ENCODE measurements at places on chromosomes 4 and X. TPM values are rescaled to one million over a fixed set of nuclear protein-coding genes. Genes with fewer than 3 reads are reported as not detected.

DNA sequence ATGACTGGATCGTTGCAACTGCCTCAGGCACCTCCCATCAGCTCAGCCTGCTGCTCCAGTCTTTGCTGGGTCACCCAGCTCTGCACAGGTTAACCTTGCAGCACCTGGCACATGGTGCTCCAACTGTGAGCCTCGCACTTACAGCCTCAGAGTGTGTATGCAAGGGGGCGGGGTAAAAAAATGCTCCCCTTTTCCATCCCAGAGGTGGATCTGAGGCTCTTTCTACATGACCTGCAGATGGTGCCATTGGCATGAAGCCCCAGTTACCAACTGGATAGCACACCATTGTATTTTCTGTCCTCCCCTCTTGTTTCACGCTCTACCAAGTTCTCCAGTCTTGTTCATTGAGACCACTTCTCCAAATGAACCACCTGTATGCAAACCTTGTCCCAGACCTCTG, 46.2 kb upstream of the TRPC3 start:
- H3K4me3 ChIP-seq: no peak overlapping the region
- H3K27me3 ChIP-seq: peaks cover 6% of the 10 kb centered on the region
- no peaks in the 10 kb centered on the region for H3K4me1 ChIP-seq
- no peak overlapping the region for H3K27ac ChIP-seq
- H3K36me3 ChIP-seq: no peaks in the 10 kb centered on the region

The TMEM154 gene
- total RNA-seq: 99.1 TPM

- H3K27ac ChIP-seq: no peak overlapping the region
- no peaks in the 10 kb centered on the region for H3K4me1 ChIP-seq
- H3K4me3 ChIP-seq: no peak overlapping the region
- H3K27me3 ChIP-seq: no peaks in the 10 kb centered on the region
These were observed 97.9 kb downstream of the MAB21L2 start for GRCh38 chr4:150679765-150680343.

GRCh38 chrX:154126101-154126500, 17.9 kb upstream of the OPN1LW start:
- H3K27ac ChIP-seq: no peak overlapping the region
- no peak for DNase-seq
- H3K4me1 ChIP-seq: peaks cover 23% of the 10 kb centered on the region
- H3K36me3 ChIP-seq: no peaks in the 10 kb centered on the region
- H3K27me3 ChIP-seq: no peaks in the 10 kb centered on the region

The FANCB gene
- 7.6 TPM for total RNA-seq

GRCh38 chr4:7020856-7021255, 22.3 kb upstream of the TADA2B start:
- no peaks in the 10 kb centered on the region for H3K4me1 ChIP-seq
- H3K27ac ChIP-seq: no peak overlapping the region
- H3K4me3 ChIP-seq: no peak overlapping the region
- no peak for DNase-seq
- peaks cover 1% of the 10 kb centered on the region for H3K36me3 ChIP-seq

DNA sequence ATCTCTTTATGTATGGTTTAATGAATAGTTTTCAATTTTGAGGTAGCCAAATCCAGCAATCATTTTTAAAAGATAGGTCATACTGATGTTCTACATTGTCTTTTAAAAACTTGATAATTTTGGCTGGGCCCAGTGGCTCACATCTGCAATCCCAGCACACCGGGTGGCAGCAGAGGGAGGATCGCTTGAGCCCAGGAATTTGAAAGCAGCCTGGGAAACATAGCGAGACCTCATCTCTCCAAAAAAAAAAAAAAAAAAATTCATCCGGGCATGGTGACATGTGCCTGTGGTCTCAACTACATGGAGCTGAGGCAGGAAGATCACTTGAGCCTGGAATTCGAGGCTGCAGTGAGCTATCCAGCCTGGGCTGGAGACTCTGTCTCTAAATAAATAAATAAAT, 419.8 kb downstream of the GALNTL6 start:
- H3K4me1 ChIP-seq: no peaks in the 10 kb centered on the region
- no peaks in the 10 kb centered on the region for H3K27me3 ChIP-seq
- no peaks in the 10 kb centered on the region for H3K36me3 ChIP-seq
- no peak overlapping the region for H3K4me3 ChIP-seq
- H3K27ac ChIP-seq: no peak overlapping the region

DNA sequence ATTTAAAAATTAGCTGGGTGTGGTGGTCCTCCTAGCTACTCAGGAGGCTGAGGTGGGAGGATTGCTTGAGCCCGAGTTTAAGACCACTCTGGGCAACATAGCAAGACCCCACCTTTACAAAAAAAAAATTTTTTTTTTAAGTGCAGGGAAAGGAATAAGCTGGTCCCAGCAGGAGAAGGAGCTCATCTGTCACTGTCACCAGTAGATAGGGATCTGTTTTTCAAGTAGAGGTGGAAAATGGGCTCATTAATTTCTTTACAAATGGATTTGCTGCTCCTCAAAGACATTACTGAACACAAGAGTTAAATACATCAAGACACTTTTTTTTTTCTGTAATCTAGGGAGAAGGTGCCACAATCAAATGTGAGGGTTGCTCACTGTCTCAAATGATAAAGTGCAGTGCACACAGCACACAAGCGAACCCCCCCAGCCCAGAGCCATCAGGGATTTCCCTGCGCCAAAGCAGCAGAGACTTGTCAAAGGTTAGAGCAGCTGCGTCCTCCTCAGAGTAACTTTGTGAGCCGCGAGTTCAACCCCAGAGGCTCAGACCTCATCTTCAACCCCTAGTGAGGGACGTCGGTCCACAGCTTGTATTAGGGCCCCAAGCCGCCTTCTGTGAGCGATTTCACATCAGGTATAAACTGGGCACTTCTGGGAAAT, 14.3 kb upstream of the MTNR1A start:
- H3K27me3 ChIP-seq: no peaks in the 10 kb centered on the region
- no peak overlapping the region for H3K27ac ChIP-seq
- no peaks in the 10 kb centered on the region for H3K4me1 ChIP-seq
- DNase-seq: no peak
- H3K36me3 ChIP-seq: no peaks in the 10 kb centered on the region

The SRP72 gene
- total RNA-seq: 114 TPM

- H3K27ac ChIP-seq: no peak overlapping the region
- no peak for DNase-seq
- H3K4me1 ChIP-seq: peaks cover 32% of the 10 kb centered on the region
- H3K27me3 ChIP-seq: no peaks in the 10 kb centered on the region
These were observed 21.4 kb downstream of the GAB3 start for GRCh38 chrX:154729439-154729838.

DNA sequence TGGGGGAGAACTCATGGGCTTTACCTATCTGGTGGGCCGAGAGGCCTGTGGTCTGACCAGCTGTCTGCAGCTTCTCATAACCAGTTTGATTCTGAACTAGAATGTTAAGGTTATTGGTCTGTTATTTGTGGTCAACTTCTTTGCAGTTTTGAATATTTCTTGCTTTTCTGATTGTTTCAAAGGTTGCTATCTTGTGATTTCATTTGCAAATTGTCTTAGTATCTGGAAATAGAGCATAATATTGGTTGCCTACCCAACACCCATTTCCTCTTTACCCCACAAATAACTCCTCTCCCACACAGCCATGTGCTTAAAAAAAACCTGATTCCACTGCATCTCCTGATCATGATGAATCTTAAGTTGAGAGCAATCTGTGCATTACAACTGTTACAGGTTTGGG, 39.1 kb upstream of the BMP2K start:
- peak overlapping the region; percentile 67 for H3K27ac ChIP-seq
- no peak for DNase-seq
- H3K4me3 ChIP-seq: no peak overlapping the region
- no peaks in the 10 kb centered on the region for H3K36me3 ChIP-seq
- peaks cover 41% of the 10 kb centered on the region for H3K4me1 ChIP-seq

GRCh38 chr4:42703813-42704212, 46.9 kb upstream of the ATP8A1 start:
- no peaks in the 10 kb centered on the region for H3K36me3 ChIP-seq
- DNase-seq: no peak
- H3K27me3 ChIP-seq: no peaks in the 10 kb centered on the region
- no peak overlapping the region for H3K27ac ChIP-seq
- H3K4me3 ChIP-seq: no peak overlapping the region

The LDB2 gene
- not detected for total RNA-seq

The DMRTC1B gene
- 2.4 TPM for total RNA-seq

- no peak for DNase-seq
- H3K4me3 ChIP-seq: no peak overlapping the region
- peaks cover 17% of the 10 kb centered on the region for H3K36me3 ChIP-seq
- H3K4me1 ChIP-seq: no peaks in the 10 kb centered on the region
- no peak overlapping the region for H3K27ac ChIP-seq
- no peaks in the 10 kb centered on the region for H3K27me3 ChIP-seq
These were observed 40.5 kb upstream of the SLC2A9 start for GRCh38 chr4:10061650-10062415.

The ANTXR2 gene
- total RNA-seq: 68.8 TPM

DNA sequence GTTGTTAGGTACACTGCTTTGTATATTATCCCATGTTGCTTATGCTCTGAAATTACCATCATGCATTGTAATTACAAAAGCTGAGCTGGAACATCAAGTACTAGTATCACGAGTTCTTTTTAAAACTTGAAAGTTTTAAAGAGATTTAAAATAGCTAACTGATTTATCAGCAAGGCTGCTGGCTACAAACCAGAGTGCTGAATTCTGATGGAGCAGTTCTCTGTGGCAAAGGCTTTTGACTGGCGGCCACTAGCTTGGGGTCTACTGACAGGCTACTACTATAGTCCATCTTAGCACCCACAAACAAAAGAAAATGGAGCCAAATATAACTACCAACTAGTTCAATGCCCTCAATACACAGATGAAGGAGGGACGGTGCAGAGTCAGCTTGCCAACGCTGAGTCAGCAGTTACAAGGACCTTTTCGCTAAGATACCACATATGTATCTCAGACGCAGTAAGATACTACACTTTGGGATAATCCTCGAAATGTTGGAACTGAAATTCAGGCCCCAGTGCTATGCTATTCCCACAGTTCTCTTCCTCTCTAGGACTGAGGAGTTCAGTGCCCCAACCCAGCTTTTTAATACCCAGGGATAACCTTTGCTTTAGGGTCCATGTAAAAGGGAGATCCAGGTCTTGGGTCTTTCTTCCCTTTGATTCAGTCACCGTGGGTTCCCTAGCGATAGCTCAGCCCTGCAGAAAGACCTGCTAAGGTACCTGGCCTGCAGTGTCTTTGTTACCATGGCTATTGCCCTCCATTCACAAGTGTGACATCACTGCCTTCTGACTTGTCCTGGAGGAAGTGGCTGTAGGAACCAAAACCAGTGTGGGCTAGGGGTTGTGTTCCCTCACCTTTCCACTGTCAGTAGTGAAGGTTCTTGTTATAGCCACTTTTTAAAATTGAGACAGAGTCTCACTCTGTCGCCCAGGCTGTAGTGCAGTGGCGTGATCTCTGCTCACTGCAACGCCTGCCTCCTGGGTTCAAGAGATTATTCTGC, 22.8 kb downstream of the MFAP3L start:
- peaks cover 5% of the 10 kb centered on the region for H3K4me1 ChIP-seq
- H3K27me3 ChIP-seq: no peaks in the 10 kb centered on the region
- no peak overlapping the region for H3K4me3 ChIP-seq
- H3K36me3 ChIP-seq: no peaks in the 10 kb centered on the region

DNA sequence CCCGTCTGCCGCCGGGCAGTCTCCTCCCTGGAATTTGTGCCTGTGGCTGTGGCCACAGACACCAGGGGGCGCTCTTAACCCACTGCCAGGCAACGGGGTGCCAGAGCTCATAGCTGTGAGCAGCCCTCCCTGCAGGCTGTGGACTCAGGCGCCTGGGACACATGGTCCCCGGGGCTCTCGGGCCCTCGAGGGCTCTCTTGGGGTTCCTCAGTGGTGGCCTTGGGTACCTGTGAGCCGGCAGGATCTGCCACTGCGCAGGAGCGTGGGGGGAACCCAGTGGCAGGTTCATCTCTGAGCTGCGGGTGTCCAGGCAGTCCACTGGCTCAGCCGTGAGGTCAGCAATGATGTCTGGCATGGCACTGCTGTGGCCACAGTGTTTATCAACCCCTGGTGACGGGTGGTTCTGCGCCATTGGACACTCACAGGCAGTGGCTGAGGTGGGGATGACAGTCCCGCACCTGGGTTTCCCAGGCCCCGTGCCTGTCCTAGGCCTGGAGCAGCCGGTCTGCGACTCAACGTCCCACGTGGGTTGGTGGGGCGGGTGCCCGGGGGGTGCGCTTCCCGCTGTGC, 37.2 kb downstream of the PCGF3 start:
- H3K27me3 ChIP-seq: no peaks in the 10 kb centered on the region
- peak; percentile 80 for DNase-seq
- peaks cover 8% of the 10 kb centered on the region for H3K4me1 ChIP-seq
- H3K4me3 ChIP-seq: no peak overlapping the region

The PLP2 gene
- 194 TPM for total RNA-seq

- H3K4me3 ChIP-seq: no peak overlapping the region
- H3K4me1 ChIP-seq: peaks cover 5% of the 10 kb centered on the region
- H3K27me3 ChIP-seq: no peaks in the 10 kb centered on the region
- no peak for DNase-seq
These were observed 47.6 kb downstream of the MAML3 start for GRCh38 chr4:140106289-140106844.

The CT45A6 gene
- not detected for total RNA-seq

DNA sequence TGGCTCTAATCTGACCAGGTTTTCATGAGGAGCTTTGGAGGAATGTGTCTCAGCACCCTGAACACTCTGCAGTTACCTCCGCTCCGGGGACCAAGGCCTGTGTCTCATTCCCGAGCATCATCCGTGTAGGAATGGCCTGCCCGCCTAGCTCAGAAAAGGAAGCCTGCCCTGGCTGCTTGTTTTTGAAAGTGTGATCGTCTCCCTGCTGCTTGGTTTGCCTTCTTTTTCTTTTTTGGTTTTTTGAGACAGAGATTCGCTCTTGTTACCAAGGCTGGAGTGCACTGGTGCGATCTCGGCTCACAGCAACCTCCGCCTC, 73.3 kb downstream of the CRLF2 start:
- no peak overlapping the region for H3K27ac ChIP-seq
- no peaks in the 10 kb centered on the region for H3K36me3 ChIP-seq
- DNase-seq: no peak
- no peak overlapping the region for H3K4me3 ChIP-seq

DNA sequence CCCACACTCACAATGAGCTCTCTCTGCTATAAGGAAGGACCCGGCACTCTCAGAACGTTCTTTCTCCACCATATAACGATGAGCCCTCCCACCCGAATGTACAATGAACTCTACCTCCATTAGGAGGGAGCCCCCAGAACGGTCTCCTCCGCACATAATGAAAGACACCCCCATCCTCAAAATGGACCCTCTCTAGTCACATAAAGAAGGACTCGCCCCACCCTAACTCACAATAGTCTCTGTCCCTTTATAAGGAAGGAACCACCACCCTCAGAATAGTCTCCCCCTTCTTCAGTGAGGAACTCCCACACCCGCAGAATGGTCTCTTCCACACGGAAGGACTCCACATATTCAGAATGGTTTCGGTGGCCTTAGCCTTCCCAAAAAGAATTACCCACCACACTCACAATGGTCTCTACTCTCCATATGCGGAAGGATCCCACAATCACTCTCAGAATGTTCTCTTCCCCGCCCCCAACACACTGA, 477 bp downstream of the SLC35A2 start:
- H3K27ac ChIP-seq: peak overlapping the region; percentile 86
- H3K36me3 ChIP-seq: no peaks in the 10 kb centered on the region
- H3K4me3 ChIP-seq: peak overlapping the region; percentile 60
- no peaks in the 10 kb centered on the region for H3K27me3 ChIP-seq
- DNase-seq: no peak
